GM13977 (cell line): ENCODE measurements at places on chromosomes 5 and 9.

DNA sequence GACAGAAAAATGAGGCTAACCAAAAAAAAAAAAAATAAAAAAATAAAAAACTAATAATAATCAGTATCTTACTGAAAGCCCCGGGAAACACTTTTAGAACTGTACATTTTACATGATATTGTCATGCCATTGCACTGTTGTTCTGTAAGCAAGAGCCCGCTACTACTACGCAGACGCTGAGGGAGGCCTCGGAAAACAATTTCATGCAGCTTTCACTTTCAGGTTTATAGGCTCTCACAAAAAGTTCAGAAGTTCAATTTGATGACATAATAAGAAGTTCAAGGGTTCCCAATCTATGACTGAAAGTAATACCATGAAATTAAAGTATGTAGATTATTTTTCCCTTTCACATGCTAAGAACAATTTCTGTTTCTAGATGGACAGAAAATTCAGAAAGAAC is 318.3 kb upstream of the ITGA1 start:
- peak; percentile 16 for DNase-seq

DNA sequence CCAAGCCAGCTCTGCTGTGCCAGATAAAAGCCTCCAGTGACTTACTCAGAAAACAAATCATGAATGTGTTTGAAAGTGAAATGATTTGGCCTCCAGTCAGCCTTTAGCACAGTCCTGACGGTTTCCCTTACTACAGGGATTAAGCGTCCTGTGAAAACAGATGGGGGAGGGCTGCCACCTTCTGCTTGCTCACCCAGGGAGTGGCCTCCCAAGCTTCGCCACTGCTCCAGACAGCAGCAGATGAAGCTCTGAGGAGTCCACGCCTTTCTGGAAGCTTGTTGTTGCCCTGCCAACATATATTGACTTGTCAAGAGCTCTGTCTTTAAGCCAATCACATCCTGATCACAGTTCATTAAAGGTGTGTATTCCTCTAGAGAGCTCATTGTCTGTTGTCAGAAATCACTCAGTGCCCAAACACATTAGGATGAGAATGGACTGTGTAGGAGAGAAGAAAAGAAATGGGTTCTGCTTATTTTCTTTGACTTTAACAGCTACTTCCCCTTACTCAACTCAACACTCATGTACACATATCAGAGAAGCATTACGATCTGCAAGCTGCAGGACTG is 4.9 kb upstream of the FYB1 start:
- DNase-seq, result no peak

DNA sequence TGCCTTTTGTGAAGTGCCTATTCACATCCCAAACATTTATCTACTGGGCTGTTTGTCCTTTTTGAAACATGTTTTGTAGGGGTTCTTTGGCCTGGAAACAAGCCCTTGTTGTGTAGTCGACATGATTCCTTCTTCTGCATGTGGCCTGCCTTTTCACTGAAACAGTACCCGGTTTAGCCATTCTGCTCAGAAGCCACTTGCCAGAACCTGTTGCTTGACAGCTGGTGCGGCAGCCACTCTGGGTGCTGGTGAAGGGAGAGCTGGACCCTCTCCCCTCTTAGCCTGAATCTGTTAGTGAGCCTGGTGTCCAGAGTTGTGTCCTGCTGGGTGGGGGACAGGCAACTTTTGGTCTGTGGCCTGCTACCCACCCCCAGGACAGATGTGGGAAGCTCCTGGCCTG is 128.8 kb upstream of the CACNA1B start:
- DNase-seq, result no peak

DNA sequence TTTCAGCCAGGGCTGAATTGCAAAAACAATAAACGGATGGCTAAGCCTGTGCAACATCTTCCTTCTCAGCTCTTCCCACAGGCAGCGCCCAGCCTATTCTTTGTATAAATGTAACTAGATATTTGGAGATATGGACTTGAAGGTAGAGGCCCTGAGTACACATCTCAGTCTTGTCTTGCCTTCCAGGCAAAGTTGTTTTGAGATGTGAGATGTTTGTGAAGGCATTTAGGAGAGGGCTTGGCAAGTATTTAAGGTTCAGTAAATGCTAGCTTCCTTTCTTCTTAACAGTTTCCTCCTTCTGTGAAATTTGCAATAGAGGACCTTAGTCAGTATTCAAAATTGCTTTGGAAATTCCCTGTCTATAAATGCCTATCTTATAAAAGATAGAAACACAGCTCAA is 228.8 kb downstream of the NR2F1-AS1 start:
- no peak for DNase-seq

- DNase-seq, result no peak
Measured at GRCh38 chr9:135320943-135321342, 158.6 kb upstream of the PPP1R26 start.

DNA sequence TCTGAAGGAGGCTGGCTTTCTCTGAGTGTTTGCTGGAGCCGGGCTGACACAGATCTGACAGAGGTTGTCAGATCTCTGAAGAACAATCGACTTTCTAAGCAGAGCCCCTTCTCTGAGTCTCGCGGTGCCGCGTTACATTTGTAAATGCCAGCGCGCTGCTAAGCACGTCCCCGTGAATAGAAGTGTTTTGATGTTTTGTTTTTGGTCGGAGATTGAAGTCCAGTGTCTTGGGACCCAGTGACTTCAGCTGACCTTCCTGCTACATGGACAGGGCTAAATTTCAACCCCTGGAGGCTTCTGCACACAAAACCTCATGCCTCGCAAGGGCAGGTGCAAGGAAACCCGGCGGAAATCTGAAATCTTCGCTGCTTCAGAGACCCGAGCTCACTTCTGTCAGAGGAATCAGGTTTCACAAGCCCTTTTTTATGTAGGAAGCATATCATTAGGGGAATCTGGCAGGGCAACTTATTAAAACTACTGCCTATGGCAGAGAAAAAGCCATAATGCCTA is 27.2 kb downstream of the NEUROG1 start:
- no peak for DNase-seq

DNA sequence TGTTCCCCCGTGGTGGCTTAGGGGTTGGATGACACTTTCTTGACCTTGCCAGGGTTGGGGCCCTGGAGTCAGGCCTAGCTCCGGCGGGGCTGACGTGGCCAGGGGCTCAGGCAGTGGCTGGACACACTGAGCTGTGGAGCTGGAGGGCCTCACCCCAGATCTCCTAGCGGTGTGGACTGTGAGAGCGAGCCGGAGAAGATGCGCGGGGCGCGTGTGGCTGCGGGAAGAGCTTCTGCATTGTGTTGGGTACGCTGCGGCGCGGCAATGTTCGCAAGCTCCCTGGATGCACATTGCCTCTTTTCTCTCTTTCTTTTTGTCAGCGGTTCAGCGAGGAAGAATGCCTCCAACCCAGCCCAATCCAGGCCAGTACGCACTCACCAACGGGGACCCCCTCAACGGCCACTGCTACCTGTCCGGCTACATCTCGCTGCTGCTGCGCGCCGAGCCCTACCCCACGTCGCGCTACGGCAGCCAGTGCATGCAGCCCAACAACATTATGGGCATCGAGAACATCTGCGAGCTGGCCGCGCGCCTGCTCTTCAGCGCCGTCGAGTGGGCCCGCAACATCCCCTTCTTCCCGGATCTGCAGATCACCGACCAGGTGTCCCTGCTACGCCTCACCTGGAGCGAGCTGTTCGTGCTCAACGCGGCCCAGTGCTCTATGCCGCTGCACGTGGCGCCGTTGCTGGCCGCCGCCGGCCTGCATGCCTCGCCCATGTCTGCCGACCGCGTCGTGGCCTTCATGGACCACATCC is 4.8 kb downstream of the NR2F1 start:
- DNase-seq, result no peak
